CD4-positive, alpha-beta T cell treated with Interferon alpha-2 for 1 hour (primary cell): ENCODE measurements at places on chromosomes 13 and 19.

GRCh38 chr19:48346191-48346590, 17.5 kb downstream of the TMEM143 start:
- DNase-seq = no peak

GRCh38 chr19:6065685-6066374, 44.5 kb downstream of the RFX2 start:
- DNase-seq = peak; percentile 68

- peak; percentile 71 for DNase-seq
Measured at GRCh38 chr13:97226788-97227627, 4.9 kb downstream of the MBNL2 start.

GRCh38 chr19:39531834-39532232, 819 bp downstream of the EID2B start:
- DNase-seq = no peak

DNA sequence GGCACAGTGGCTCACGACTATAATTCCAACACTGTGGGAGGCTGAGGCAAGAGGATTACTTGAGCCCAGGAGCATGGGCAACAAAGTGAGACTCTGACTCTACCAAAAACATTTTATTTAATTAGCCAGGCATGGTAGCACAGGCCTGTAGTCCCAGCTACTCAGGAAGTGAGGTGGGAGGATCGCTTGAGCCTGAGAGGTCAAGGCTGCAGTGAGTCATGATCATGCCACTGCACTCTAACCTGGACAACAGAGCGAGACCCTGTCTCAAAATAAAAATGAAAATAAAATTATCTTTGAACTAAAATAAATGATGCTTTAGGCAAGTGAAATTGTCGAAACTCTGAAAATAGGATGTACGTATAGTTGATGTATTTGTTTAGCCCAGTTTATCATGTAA, 8.2 kb upstream of the CLN5 start:
- no peak for DNase-seq

- DNase-seq = no peak
Measured at GRCh38 chr19:31639306-31639705, 290.1 kb upstream of the TSHZ3 start.

- no peak for DNase-seq
Measured at GRCh38 chr13:110266983-110267382, 40.0 kb downstream of the COL4A1 start.

DNA sequence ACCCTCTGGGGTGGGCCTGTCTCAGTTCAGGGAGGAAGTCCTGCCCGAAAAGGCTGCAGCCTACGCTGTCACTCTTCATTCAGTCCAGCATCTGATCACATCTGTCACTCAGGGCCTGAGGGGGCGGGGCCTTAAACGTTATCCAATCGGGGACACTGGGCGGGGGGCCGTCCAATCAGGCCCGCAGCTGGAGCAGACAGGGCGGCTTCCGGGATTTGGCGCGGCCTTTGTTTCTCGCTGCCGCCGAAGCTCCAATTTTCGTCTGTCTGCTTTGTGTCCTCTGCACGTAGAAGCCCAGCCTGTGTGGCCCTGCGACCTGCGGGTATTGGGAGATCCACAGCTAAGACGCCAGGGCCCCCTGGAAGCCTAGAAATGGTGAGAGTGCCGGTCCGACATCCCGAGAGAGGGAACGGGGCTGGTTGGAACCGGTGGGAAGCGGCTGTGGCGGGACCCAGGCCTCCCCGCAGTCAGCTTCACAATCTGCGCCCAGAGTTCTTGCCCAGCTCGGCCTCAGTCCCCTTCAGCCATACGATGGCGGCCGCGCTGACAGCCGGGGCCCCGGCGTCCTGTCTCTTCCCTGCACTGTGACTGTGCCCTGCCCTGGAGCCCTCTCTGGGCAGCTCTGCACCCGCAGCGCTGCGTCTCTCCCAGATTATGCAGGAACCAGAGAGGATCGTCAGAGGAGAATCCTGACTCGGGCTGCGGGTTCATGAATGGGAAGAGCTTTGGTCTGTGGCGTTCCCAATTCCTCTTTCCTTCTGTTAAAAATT, at the start of gene ZNF730:
TSS of gene ZNF730 (plus strand) at position 224 of the 770 bp plus-strand sequence. CDS start at position 373, 149 bp downstream.
- DNase-seq = peak; percentile 19

GRCh38 chr19:51467864-51468544, 9.8 kb upstream of the SIGLEC8 start:
- no peak for DNase-seq

DNA sequence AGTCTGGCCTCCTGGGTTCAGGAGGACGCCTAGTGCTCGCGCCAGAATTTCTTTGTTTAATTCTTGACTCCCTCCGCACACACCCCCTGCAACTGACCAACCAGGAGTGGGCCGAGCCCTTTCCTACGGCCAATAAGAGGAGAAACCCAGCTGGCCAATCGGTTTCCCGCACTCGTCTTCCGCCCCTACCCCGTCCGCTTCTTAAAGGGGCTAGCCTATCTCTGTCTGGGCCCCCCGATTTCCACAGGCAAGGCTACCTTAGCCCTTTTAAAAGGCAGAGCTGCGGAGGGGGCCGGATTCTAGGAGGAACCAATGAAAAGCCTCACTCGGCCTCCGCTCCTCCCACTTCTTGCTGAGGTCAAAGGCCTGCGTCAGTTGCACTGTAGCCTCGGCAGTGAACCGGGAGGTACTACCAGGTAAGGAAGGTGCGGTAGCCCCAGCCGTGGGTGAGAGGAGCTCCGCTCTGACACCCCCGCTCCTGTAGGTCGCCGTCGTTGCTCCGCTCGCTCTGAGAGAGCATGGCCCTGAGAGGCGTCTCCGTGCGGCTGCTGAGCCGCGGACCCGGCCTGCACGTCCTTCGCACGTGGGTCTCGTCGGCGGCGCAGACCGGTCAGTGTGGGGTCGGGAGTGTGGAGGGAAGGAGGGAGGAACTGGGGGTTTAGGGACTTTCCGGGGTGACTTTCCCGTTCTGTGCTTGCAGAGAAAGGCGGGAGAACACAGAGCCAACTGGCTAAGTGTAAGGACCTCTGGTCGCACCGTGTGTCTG, at the start of gene GCDH:
TSS of gene GCDH (plus strand) at position 374 of the 766 bp plus-strand sequence. CDS start at position 519, 145 bp downstream.
- DNase-seq = peak; percentile 98

GRCh38 chr13:46154136-46154801, 27.7 kb downstream of the LCP1 start:
- no peak for DNase-seq

GRCh38 chr19:50723069-50723468, at the start of gene CLEC11A:
CLEC11A (plus strand) TSS chr19:50723364; CDS start chr19:50723526, 162 bp downstream.
- DNase-seq = no peak

- DNase-seq = no peak
Measured at GRCh38 chr19:29708554-29709439, 6.3 kb downstream of the C19orf12 start.

DNA sequence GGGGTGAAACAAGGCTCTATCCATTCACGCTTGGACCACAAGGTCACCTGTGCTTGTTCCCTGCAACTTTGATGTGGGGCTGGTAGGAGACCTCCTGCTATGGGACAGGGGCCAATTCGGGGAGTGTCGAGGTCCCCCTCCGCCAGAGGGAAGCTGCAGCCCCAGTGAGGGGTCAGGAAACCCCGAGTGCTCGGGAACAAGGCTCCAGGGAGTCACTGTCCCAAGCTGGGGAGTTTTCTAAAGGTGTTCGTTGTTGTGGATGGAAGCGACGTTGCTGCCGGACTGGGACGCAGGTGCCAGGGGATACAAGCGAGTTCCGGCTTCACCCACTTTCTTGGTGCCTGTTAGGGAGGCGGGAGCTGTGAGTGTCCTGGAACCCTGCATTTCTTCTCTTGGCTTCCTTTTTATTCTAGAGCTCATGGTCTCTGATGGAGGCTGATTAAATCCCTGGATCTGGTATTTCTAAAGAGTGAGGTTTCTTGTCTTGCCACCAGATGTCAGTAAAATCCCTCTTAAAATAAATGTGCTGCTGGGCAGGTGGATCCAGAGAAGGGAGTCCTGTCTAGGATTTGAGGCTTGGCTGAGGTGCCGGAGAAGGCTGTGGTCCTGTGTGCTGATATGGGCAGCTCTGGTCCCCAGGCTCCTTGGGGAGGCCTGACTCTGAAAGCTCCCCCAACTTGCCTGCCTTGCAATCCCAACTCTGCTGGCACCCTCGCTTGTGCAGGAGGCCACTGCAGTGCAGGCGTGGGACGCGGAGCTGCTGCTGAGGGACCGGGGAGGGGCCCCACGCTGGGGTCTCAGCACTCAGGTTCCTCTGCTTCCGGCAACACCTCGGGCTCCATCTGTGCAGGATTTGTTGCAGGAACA, 153.9 kb downstream of the TEX29 start:
- DNase-seq = peak; percentile 7

GRCh38 chr13:19767966-19768365, 14.8 kb downstream of the PSPC1 start:
- DNase-seq = no peak

- DNase-seq = no peak
Measured at GRCh38 chr13:101576455-101576854, 124.0 kb downstream of the ITGBL1 start.

- DNase-seq = no peak
Measured at GRCh38 chr13:30332456-30333143, 25.2 kb upstream of the KATNAL1 start.
